ENCODE measurements at places on chromosomes 1 and 21.

- no peak for DNase-seq
Observed at GRCh38 chr1:239112101-239112935, 274.1 kb upstream of the CHRM3 start.

DNA sequence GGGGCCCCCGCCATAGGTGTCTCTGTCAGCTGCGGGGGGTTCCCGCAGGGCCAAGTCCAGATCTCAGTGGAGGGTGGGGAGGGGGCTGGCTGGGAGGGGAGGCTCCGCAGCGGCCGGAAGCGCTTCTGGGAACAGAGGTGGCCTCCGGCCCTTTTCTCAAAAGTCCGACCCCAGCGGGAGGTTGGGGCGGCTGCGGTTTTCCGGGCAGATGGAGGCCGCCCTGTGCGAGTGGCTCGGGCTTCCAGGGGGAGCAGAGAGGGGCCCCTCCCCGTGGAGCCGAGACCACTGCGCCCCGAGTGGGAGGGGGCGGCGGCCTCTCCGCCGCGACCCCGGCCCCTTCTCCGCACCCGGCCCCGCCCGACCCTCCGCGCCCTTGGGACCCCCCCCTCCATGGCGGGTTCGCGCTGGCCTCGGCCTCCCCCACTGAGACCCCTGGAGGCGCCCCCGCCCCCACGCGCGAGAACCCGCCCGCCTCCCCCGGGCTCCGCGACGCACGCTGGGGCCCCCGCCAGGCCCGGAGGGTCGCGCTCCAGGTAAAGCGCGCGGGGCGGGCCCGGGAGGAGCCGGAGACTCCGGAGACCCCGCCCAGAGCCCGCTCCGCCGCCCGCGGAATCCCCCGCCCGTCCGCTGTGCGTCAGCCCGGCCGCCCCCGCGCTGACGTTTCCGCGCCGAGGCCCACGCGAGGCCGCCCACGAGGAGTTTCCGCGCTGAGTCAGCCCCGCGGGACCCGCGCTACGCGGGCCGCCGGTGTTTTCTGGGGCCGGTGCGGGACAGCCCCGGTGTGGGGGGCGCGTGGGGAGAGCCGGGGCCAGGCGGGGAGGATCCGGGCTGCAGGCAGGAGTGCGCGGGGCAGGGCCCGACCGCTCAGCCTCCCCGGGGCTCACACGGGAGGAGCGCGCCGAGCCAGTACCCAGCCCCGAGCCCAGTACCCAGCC is 5.2 kb downstream of the TNFRSF18 start:
- DNase-seq = peak; percentile 87

DNA sequence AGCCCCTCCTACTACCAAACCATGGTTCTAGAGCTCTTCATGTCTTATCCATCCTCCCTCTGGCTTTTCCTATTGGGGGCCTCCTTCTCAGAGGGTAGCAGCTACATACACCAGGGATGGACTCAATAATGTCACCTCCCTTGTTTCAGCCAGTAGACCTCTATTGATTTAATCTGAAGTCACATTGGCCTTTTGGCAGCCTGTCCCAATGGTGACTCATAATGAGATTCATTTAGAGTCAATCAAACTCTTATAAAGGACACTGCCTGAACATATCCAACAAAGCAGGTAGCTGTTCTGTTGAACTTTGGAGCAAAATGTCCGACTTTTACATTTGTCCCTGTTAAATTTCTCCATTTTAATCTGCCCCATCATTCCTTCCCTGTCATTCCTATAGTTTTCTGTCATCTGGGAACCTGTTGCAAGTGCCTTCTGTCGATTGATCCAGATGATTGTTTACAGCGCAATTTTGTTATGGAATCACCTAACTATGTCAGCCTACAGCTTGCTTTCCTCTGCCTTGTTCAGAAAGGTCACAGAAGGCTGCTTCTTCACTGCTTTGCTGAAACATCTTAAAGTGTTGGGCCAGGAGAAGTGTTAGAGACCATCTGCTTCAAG is 105.9 kb downstream of the ETS2 start:
- no peak for DNase-seq

DNA sequence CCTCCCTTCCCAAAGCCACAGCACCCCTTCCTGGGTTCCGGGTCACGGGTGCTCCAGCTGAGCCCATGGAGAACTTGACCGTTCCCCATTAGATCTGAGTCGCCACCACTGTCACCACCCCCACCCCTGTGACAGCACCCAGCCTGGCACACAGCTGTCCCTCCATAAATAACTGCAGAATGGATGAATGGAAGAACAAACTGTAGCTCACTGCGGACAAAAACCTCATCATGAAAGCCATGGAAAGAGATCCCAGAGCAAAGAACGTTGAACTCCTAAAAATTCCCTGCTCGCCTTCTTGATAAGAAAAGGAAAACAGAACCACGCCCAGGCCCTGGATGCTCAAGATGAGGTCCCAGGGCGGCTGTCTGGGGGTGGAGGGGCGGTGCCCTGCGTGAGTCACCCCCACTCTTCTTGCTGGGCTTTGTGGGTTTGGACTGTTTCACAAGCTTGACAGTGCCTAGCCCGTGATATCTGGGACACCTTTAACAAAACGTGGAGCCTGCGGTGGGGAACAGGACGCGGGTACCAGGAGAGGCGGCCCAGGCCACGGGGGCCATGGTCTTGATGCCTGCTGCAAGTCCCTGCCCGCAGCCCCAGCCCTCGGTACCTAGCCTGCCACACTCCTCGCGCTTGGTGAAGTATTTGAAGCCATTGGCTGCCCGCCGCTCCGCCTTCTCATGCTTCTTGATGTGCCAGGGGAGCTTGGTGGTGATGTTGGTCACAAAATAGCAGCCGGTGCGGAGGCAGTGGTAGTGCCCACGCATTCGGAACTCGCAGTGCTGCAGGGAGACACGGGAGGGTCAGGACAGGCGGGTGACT is 151.9 kb downstream of the CASZ1 start:
- no peak for DNase-seq

DNA sequence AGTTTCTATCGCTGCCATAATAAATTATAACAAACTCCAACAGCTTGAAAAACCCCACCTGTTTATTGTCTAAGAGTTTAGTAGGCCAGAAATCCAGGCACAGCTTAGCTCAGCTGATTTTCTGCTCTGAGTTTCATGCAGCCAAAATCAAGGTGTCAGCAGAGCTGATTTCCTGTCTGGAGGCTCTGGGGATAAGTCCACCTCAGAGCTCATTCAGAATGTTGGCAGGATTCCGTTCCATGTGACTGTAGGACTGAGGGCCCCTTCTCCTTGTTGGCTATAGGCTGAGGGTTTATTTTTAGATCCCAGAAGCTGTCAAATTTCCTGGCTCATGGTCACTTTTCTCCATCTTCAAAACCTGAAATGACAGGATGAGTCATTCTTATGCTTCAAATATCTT is 91.6 kb upstream of the CHODL start:
- DNase-seq = no peak

GRCh38 chr1:227883073-227883520 is 64.6 kb downstream of the WNT9A start:
- DNase-seq = no peak

GRCh38 chr1:197916500-197916983 is 630 bp upstream of the LHX9 start:
- DNase-seq = no peak

GRCh38 chr1:55669293-55669692 is 454.1 kb upstream of the USP24 start:
- no peak for DNase-seq

GRCh38 chr1:197440715-197441114 is 172.7 kb downstream of the CRB1 start:
- no peak for DNase-seq

GRCh38 chr1:119883826-119884225 is 12.5 kb downstream of the ADAM30 start:
- no peak for DNase-seq

DNA sequence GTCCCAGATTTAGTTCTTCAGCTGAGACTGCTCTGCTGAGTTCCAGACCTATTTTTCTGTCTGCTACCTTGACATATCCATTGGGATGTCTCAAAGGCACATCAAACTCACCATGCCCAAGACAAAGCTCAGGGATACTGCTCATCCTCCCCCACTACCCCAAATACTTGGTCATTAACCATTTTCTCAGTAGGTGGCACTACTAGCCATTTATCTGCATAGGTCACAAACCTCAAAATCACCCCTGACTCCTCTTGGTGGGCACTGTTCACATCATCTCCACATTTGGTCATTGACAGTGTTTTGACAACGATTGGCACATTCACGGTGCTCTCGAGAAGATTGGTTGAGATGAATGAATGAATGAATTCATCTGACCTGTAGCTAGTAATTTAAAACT is 32.1 kb downstream of the CACNA1S start:
- no peak for DNase-seq

DNA sequence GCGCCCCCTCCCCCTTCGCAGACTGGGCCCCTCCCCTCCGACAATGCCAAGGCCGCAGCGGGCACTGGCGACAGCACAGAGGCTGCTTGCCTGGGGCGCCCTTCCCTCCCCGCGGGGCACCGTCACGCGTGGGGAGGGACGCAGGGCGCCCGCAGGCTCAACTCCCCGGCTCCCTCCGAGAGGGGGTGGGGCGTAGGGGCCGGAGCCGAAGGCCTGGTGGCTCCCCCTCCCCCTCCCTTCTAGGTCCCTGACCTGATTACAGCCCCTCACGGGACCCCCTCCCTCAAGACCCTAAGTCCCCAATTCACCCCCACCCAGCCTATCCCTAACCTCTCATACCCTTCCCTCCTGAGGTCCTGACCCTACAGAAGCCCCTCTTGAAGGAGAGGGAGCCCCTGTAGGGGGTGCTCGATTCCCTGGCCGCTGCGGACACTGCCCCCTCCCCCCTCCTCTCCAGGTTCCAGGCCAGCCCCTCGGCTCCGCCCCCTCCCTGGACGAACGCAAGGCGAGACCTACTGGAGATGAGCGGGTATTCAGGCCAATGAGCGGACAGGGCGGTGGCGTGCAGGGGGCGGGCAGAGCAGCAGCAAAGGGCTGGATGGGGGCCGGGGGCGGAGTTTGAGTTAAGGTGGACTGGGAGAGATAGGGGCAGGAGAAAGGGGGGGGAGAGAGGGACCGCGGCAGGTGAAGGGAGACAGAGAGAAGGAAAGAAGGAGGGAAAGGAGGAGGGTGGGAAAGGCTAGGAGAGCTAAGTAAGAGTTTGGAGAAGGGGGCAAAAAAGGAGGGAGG is 733 bp upstream of the ZBTB7B start:
- DNase-seq = peak; percentile 98

DNA sequence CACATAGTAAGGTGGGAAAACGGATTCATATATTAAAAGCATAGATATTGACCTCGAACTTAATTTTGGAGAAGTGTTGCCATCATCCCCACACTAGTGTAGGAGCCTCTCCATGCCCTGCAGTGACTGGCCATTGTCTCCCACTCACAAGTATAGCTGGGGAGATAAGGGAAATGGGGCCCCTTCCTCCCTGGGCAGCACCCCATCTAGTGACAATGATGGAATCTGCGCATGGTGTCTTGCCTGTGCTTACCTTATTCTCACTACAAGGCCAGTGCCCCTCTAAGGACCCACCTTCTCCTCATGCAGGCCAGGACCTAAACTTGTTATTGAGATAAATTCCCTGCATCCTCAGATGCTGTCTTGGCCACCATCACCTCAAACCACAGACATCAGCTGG is 374.9 kb downstream of the NTNG1 start:
- DNase-seq = no peak

GRCh38 chr1:118989878-118990378 is 1.8 kb upstream of the TBX15 start:
- no peak for DNase-seq

DNA sequence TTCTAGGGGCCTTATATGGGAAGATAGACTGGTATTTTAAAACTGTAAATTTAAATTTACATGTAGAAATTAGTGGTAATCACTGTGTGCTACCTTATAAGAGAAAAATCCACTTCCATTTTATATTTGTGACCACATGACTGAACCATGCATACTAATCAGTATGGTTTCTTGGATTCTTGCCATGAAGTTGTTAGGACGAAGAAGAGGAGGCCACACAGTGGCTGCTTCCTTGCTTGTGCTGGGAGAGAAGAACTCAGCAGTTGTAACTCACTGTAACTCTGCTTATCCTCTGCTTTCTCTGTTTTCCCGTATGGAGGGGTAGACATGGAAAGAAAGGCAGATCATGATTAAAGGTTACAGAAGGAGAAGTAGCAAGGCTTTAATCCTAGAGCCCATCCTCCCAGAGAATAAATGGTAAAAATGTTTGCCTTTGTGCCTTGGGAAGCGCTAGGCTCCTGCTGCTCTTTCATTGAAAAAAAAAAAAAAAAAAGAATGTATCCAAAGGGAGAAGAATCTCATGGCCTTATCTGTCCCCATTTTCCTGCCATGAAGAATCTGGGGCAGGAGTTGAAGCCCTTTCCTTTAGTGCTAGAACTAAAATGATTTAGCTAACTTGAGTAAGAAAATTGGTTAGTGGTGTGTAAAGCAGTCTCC is 32.4 kb downstream of the KCTD3 start:
- no peak for DNase-seq

- no peak for DNase-seq
Observed at GRCh38 chr1:75220072-75220471, 85.9 kb downstream of the LHX8 start.

DNA sequence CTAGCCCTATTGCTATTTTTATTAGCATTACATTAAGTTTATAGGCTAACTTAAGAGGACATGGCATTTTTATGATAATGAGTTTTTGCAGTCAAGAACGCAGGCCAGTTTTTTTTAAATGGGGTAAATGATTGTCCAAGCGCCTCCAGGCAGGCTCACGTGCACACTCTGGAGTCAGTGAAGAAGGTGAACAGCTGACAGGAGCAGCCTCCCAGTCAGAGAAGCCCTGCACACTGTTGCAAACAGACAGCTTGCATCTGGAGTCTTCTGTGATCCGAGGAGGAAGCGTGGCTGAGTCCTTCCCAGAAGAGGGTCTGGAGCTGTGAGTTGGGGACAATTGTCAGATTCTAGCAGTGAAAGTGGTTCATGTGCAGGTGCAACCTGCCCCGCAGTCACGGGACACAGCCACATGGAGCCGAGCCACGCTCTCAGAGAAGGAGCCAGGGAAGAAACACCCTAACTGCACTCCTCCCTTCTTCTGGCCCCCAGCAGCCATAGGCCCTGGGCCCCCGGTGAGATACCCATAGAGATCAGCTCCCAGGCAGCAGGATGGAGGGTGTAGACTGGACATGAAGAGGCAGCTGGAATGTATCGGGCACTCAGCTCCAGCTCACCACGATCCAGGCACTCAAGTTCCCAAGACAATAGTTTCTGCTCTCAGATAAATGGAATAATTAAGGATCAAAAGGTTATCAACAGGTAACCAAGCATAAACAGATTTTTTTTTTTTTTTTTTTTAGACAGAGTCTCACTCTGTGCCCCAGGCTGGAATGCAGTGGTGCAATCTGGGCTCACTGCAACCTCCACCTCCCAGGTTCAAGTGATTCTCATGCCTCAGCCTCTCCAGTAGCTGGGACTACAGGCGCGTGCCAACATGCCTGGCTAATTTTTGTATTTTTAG is 26.4 kb downstream of the CAPN2 start:
- no peak for DNase-seq

Measured in T-helper 22 cell (primary cell).